Immature natural killer cell (primary cell): ENCODE measurements at places on chromosomes 3 and 15.

DNA sequence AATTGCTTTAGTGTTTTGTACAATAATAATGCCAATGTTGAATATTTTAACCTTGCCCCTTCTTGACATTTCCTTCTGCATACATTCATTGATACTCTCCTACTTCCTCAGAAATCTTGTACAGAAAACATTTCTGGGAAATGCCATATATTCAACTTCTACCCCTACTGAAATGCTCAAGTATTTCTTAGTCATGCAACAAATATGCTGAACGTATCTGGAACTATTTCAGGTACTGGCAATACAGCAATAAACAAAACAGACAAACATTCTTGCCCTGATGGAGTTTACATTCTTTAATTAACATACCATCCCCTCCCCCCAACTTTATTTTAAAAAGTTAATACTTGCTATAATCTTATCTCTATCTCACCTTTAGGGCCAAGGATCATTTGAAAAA, 147.2 kb downstream of the STAG1 start:
- no peak for DNase-seq

DNA sequence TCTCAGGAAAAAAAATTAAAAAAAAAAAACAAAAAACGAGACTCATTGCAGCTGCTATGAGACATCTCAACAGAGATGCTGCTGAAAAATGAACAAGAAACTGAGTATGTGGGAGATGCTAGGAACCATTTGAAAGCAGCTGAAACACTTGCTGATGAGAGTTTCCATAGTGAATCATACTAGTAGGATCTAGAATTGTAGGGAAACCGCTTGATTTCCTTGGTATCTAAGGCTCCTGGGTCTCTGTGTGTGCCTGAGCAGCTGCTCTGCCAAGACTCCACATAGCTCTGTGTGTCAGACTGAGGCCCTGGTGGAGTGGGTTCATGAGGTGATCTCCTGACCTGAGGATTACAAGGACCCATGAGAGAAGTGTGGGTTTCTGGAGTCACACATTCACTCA, 313.4 kb upstream of the NECTIN3 start:
- DNase-seq, result no peak

DNA sequence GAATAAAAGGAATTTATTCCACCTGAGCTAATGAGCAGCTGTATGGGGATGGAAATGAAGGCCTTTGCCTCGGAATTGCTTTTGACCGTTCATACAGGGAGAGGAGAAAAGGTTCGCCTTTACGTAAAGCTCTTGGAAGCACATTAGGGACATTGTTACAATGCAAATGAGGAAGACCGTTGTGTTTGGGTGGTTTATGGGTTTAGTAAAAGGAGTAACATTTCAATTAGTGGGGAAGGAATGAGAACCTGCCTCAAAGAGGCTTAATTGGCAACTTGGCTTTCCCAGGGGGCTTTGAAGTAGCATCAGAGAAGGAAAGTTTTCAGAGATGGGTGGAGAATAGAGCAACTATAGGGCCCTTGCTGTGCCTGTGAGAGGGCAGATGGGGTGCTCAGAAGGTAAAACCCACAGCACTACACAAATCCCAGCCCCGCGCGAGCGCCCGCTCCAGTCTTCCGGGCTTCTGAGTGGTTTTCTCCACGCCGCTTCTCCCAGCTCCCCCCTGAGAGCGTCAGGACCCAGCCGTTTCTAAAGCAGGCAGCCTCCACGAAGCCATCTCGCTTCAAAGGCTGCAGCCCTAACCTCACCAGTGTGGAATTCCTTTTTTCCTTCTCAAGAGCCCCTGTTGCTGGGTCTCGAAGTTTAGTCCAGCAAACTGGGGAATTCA, 192.0 kb upstream of the HES1 start:
- DNase-seq, result no peak

DNA sequence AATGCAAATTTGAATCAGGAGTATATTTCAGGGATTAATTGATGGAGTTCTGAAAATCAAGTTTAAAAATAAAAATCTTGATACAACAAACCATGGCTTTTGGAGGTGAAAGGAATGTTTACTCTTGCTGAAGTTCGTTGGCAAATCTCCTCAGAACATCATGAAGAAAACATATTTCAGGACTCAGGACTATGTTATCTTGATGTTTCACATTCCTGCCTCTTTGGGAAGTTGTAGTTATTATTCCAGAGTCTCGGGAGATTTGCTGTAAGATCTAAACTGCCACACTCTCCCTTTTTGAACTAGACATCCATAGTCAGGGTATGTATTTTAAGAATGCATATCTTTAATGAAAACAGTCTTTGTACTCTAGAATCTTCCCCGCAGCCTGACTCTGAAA, 271.2 kb downstream of the RBMS3 start:
- no peak for DNase-seq

DNA sequence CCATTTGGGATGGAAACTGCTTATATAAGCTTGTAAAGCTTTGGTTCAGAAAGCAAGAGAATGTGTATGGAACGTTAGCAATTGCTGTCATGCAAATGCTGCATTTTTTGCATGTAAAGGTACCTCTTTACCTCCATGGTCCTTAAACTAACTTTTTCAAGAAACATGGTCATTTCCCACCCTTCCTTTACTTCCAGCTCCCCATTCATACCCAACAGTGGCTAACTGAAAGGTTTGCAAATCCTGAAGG, 84.3 kb downstream of the SMAD3 start:
- DNase-seq, result no peak

GRCh38 chr3:151268267-151269235, 9.8 kb downstream of the P2RY14 start:
- peak; percentile 50 for DNase-seq

- no peak for DNase-seq
Measured at GRCh38 chr15:70503073-70503745, 260.1 kb downstream of the UACA start.

DNA sequence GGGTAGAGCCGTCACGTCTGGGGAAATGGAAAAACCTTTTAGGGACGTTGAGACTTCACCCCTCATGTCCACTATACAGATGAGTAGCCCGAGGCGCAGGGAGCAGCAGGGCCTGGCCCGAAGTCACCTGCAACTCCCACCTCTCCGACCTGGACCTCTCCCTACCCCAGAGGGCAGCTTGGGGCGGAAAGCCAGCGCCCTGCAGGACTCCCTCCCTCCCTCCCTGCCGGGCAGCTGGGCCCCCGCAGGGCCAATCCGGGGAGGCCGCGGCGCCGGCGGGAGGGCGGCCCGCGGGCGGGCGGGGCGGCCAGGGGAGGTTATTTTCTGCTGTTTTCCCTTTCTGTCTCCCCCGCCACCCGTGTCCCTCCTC, 2.0 kb downstream of the WNT7A start:
- no peak for DNase-seq

- DNase-seq, result no peak
Measured at GRCh38 chr3:53173107-53173506, 12.1 kb downstream of the PRKCD start.

DNA sequence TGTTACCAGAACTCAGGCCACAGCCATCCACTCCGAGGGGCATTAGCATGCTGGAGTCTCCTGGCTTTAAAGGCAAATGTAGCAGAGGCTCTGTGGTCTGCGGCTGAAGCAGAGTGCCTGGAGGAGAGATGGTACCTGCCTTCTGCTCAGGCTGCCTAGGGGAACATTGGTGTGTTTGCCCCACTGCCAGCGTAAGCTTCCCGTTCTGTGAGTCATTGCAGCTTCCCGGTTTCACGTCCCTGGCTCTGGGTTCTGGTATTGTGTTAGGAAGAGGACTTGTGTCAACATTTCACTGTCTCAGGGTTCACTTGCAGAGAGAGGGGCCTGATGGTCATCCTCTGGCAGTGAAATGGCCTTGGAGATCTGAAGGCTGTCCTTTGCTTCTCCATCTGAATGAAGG, 1.8 kb downstream of the GASK1A start:
- DNase-seq, result no peak

DNA sequence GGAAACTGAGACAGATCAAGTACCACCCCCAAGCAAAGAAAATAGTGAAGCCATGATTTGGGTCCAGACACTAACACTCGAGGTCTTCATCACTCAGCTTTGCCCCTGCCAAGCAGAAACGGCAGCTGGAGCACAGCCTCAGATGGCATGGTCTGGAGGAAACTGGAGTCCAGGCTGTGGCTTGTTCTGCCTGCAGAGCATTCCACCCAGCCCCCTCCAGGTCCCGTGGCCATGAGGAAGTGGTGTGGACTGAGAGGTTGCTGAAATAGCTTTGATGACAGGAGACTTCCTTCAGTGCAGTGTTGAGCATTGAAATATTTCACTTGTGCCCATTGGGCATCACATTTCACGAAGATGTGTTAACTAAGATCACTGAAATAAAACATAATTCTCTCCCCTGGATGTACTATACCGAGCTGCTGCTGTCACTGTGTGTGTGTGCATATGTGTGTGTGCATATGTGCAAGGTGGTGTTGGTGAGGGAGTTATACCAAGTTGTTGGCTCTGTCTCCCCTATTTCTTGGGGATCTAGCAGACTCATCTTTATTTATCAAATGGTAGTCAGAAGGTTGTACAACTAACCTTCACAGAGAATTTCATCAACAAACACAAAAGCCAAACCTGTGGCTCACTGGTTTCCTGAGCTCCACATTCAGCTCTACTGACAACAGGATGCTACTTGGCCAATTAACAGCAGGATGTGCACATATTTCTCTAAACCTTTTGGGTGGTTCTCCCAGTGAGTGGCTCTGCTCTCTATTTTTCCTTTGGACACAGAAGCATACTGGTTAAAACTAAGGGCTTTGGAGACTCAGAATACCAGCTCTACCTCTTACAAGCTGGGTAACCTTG, 660.1 kb upstream of the CFAP20DC start:
- peak; percentile 17 for DNase-seq

DNA sequence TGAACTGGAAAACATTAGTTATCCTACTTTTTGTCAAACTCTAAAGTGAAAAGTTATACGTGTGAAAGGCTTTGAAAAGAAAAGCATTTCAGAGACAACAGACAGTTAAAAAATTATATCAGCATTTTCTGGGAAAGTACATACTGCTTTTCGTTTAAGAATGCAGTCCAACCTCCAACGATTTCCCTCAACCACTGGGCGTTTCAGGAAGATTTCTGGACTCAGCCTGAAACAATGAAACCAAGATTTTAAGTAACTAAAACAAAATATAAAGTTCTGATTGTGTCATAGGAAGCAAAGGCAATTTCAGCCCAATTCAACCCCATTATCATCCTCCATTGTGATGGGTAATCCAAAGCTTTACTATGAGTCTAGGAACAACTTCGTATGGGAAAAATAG, 110.7 kb downstream of the PLD1 start:
- DNase-seq, result no peak

DNA sequence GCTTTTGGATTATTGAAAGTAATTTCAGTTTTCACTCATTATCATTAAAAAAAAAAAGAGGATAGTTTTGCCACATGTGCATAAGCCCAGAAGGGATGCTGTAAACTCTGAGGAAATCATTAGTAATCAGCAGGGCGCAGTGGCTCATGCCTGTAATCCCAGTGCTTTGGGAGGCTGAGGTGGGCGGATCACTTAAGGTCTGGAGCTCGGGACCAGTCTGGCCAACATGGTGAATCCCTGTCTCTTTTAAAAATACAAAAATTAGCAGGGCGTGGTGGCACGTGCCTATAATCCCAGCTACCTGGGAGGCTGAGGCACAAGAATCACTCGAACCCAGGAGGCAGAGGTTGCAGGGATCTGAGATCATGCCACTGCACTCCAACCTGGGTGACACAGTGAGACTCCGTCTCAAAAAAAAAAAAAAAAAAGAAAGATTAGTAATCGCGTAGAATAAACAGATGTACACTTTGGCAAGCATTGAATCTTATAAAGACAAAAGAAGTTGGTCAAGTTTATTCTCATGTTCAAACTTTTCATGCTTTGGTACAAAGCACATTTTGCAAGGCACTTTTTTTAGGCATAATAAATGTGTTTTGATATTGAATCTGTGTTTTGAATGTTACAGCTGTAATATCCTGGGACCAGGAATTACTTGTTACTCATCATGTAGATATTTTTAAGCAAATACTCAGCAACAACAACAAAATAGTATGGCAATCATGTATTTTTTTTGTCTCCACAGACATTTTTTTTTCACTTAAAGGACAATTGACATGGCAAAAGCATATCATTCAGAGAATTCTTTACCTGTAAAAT, 93.2 kb upstream of the AGTR1 start:
- DNase-seq, result no peak

GRCh38 chr3:23390989-23391553, 187.9 kb downstream of the UBE2E2 start:
- DNase-seq, result no peak

DNA sequence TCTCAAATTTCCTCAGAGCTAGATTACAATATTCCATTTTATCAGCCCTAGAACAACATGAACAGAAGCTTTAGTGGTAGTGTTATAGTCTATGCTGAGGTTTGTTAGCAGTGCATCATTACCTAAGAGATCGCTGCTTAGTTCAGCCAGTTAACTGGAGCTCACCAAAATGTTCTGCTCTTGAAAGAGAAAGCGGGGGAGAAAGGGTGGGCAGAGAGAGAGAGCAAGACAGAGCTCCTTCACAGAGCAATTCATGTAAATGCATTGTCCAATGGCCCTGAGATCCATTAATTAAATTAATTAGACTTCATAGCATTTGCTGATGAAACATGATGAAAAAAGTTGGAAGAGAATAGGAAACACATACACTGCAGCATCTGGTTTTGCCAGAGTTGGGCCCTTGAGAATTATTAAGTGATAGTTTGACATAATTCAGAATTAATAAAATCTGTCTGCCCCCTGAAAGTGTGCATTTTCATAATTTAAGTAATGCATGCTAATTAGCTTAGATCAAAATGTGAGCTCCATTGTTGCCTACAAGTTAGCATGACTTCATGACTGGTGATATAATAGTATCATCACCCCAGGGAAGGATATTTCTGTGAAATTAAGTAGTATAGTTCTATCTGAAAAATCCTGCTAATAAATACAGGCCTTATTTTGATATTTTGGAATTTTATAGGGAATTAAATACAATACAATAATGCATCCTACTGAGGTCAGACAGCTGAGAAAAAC, 86.9 kb upstream of the LYSMD4 start:
- DNase-seq, result no peak

DNA sequence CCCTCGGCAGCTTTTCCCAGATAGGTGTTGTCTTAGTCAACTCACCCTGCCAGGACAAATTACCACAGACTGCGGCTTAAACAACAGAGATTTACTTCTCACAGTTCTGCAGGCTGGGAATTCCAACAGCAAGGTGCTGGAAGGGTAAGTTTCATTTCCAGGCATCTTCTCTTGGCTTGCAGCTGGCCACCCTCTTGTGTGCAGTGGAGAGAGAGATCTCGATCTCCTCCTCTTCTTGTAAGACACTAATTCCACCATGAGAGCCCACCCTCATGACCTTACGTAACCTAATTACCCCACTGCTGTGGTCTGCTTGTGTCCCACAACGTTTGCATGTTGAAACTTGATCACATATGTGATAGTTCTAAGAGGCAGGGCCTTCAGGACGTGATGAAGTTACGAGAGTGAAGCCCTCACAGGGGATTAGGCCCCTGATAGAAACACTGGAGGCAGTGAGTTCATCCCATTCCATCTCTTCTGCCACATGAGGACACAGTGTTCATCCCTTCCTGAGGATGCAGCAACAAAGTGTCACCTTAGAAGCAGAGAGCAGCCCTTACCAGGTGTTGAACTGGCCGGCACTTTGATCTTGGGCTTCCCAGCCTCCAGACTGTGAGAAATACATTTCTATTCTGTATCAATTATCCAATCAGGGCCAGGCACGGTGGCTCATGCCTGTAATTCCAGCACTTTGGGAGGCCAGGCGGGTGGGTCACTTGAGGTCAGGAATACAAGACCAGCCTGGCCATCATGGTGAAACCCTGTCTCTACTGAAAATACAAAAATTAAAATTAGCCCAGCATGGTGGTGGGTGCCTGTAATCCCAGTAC, 247.7 kb downstream of the PLCL2 start:
- no peak for DNase-seq

GRCh38 chr3:66115858-66116654, 77.3 kb upstream of the MAGI1 start:
- no peak for DNase-seq
